D721Med (cell line): ENCODE measurements at places on chromosomes 2 and 18.
A peak's percentile ranks its signal among the peaks of the same experiment; 100 is the strongest.

DNA sequence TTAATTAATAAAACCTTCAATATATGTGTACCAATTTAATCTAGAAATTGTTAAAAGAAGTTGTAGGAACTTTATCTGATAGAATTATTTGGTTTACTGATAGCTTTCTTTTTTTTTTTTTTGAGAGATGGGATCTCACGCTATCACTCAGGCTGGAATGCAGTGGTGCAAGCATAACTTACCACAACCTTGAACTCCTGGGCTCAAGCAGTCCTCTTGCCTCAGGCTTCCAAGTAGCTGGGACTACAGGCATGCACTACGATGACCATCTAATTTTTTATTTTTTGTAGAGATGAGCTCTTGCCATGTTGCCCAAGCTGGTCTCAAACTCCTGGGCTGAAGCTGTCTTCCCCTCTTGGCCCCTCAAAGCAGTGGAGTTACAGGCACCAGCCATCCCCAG is 66.8 kb downstream of the CCDC138 start:
- DNase-seq = no peak

- DNase-seq = no peak
Measured at GRCh38 chr2:181121996-181122395, 141.6 kb downstream of the UBE2E3 start.

DNA sequence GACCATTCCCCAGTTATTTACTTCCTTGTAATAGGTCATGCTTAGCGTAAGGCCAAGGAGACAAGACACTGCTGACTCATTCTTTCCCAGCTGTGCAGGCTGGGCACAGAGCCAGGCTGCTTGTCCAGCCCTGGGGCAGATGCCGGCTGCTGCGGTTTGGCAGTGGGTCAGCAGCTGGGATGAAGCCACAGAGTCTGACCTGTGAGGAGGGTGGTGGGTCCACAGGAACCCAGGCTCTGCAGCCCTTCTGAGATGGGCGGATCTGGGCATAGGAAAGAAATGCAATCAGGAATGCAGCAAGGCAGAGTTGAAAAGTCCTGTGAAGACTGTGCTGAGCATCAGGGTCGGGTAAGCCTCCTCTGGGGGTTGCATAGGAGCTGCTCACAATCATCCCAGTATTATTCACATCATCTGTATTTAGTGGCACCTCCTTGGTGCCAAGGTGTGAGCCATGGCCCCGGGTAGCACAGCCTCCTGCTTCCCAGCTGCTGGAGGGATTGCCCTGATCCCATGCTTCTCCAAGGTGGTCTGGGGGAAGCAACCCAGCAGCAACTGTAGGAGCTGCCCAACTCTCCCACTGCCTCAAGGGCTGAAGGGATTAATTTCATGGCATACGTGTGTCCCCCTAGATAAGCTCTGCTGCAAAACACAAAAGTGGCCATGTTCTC is 139.0 kb downstream of the DDX1 start:
- no peak for DNase-seq

DNA sequence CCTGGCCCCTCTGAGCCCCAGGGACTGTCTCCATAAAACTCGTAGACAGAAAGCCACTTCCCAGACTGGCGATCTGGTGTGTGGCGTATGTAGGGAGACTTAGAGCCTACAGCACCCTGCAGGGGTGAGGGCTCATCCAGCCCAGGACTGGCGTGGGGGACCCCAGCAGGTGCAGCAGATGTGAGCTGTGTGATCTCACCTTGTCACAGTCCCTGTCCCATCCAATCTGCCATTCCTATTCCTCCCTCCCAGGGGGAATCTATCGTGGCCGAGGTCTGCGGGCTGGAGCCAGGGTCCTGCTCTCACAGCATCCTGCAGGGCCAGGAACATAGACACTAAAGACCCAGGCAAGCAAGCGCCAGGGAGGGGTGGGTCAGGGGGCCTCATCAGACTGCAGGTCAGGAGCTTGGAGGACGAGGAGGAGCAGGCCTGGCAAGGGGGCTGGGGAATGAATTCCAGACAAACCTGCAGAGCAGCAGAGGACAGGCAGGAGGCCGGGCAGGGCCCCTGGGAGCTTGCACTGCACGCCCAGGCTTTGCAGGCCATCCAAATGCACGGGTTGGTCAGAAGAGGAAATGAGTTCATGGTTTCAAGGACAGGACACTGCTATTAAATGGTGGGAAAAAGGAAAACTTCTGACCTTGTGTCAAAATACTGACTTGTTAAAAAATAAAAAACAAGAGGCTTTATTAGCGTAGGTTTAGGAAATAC is 32.5 kb downstream of the HS6ST1 start:
- DNase-seq = no peak

DNA sequence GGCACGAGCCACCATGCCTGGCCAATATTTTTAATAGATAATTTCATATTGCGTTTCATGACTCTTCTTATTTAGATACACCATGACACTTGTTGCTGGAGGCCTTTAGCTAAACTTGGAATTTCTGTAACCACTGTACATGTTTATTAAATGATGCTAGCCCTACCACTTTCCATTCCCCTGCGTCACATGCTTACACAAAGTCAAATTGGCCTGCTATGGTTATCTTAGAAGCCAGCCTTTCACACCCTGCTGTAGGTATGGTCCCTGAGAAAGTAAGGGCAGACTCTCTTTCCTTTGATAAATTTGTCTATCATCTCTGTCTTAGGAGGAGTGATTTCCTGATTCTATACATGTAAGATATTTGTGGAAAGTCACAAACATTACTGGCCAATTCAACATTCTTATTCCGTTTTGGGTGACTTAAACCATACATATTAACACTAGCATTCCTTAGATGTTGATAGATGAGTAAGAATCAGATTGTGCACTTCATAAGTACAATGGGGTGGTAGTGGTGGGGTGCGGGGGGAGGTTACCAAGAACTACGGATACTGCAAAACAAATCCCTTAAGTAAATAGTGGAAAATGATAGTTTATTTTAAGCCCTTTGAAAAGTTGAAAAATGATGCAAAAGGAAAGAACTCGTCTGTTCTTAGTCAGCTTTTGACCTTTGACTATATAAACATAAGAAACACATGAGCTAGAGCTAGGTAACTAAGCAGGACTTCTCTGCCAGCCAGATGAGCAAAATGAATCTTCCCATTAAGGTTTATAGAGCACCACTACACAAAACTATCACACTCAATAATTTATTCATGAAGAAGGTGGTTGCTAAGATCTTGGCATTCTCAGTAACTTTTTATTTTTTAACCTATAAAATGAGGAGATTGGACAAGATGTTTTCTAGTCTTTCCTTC is 7.9 kb upstream of the NDUFV2 start:
- DNase-seq = no peak

GRCh38 chr2:73926493-73927327 is at the start of gene DGUOK:
DGUOK (plus strand) TSS chr2:73926880; CDS start chr2:73926911, 31 bp downstream.
- peak; percentile 86 for DNase-seq

GRCh38 chr2:67337903-67338302 is 59.2 kb upstream of the ETAA1 start:
- no peak for DNase-seq
